ENCODE measurements at places on chromosomes 11 and 22. TPM values are rescaled to one million over a fixed set of nuclear protein-coding genes. Genes with fewer than 3 reads are reported as not detected.

- no peak overlapping the region for H3K27ac ChIP-seq
- DNase-seq: peak; percentile 10
- H3K36me3 ChIP-seq: peaks cover 4% of the 10 kb centered on the region
- no peaks in the 10 kb centered on the region for H3K27me3 ChIP-seq
- H3K4me3 ChIP-seq: peak overlapping the region; percentile 91
- peaks cover 47% of the 10 kb centered on the region for H3K4me1 ChIP-seq
These were observed 1.3 kb upstream of the NDUFC2 start for GRCh38 chr11:78080818-78081495.

The JAML gene
- 369 TPM for total RNA-seq

- no peak overlapping the region for H3K27ac ChIP-seq
- DNase-seq: no peak
- no peaks in the 10 kb centered on the region for H3K27me3 ChIP-seq
- peaks cover 34% of the 10 kb centered on the region for H3K4me1 ChIP-seq
- H3K36me3 ChIP-seq: peaks cover 1% of the 10 kb centered on the region
These were observed 77.2 kb upstream of the PPARA start for GRCh38 chr22:46072981-46073682.

The EED gene
- 57.2 TPM for total RNA-seq

DNA sequence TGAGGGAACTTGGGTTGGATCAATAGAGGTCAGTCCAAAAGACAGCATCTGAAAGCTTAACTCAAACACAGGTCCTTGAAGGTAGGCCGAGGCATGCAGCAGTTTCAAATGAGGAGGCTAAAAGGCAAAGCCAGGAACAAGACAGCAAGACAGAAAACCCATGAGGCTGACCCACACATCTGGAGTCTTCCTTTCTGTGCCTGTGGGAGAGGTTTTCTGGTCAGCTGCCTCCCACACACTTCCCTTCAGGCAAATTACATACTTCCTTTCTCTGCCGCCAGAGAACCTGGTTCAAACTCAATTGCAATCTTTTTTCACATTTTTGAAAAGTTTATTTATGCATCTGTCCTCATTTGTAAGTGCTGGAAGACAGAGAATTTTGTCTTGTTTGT, 29.8 kb upstream of the CRTAM start:
- no peaks in the 10 kb centered on the region for H3K27me3 ChIP-seq
- peak; percentile 18 for DNase-seq
- H3K4me1 ChIP-seq: peaks cover 53% of the 10 kb centered on the region
- peaks cover 4% of the 10 kb centered on the region for H3K36me3 ChIP-seq
- peak overlapping the region; percentile 43 for H3K4me3 ChIP-seq
- H3K27ac ChIP-seq: peak overlapping the region; percentile 54

- no peak overlapping the region for H3K27ac ChIP-seq
- no peak overlapping the region for H3K4me3 ChIP-seq
- H3K36me3 ChIP-seq: peaks cover 14% of the 10 kb centered on the region
These were observed 33.9 kb upstream of the CLTCL1 start for GRCh38 chr22:19325296-19325948.

- peaks cover 38% of the 10 kb centered on the region for H3K27me3 ChIP-seq
- no peak overlapping the region for H3K27ac ChIP-seq
- no peak for DNase-seq
- H3K36me3 ChIP-seq: no peaks in the 10 kb centered on the region
- H3K4me1 ChIP-seq: no peaks in the 10 kb centered on the region
- no peak overlapping the region for H3K4me3 ChIP-seq
These were observed 101.2 kb upstream of the RAG2 start for GRCh38 chr11:36699271-36699670.

DNA sequence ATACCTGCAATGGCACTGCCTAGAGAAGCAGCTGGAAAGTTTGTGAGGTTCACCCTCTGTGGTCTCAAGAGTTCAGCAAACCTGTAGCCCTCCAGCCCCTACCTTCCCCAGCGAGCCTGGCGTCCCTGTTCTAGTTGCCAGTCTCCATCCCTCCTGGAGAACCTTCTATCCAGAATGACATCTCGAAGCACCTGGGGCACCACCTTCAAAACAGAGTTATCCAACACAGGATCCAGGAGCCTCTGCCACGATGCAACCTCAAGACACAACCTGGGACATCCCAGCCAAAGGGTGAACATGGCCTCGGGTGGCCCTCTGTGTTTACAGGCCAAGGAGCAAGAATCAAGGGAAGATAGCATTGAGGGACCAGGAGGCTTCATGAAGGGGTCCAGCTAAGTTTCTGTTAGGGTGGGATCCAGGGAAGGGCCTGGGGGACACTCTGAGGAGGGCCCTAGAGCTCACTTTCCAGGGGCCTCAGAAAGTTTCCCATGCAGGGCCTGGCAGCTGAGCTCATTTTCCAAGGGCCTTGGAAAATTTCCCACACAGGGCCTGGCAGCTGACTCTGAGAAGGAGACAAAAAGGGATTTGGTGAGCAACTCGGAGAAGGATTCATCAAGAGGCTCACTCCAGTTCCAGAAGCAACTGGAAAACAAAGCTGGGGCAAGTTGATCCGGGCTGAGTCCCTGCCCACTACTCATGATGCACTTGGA, 36.9 kb upstream of the SYT13 start:
- no peak for DNase-seq
- peaks cover 2% of the 10 kb centered on the region for H3K36me3 ChIP-seq
- peaks cover 22% of the 10 kb centered on the region for H3K27me3 ChIP-seq
- no peak overlapping the region for H3K27ac ChIP-seq
- no peak overlapping the region for H3K4me3 ChIP-seq

The VSIG10L2 gene
- not detected for total RNA-seq

DNA sequence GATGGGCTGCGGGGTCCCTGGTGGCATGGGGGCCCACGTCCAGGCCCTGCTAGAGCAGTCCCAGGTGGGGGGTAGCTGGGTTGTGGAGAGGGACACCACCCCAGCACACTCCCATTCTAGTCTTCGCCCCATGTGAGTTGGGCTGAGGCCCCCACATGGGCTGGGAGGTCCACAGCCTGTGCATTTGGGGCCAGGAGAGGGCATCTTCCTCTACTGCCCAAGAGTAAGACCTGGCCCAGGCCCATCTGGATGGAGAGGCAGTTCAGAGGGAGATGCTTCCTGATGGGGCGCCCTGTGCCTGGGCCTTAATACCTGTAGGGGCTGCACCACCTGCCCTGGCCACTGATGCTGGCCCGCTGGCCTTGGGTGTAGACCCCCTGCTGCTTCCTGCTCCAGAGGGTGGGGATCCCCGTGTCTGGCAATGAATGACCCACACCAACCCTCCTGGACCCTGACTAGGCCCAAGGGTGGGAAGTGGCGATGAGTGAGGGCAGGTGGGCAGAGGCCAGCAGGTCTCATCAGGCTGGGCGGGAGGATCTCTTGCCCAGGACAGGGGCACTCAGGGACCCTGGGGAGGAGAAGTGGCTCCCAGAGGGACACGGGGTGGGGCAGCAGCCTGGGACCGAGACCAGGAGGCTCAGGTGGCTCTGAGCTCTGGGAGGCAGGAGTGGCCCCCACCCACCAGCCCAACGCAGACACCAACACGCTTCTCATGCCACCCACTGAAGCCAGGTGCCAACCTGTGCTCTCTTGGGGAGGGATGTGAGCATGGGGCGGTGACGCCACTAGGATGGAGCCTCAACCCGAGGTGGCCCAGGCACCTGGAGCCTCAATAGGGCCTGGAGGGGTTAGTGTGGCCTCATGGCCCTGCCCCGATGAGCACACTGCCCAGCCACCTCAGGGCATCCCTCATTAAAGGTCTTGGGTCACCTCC, 17.4 kb upstream of the GNB1L start:
- no peak overlapping the region for H3K27ac ChIP-seq
- no peaks in the 10 kb centered on the region for H3K4me1 ChIP-seq
- no peaks in the 10 kb centered on the region for H3K36me3 ChIP-seq
- no peak overlapping the region for H3K4me3 ChIP-seq

The C11orf16 gene
- not detected for total RNA-seq

GRCh38 chr11:67301313-67301921, 1.9 kb upstream of the SSH3 start:
- H3K4me3 ChIP-seq: no peak overlapping the region
- no peak overlapping the region for H3K27ac ChIP-seq
- no peak for DNase-seq

The SDHAF2 gene
- total RNA-seq: 36.6 TPM

GRCh38 chr11:61279934-61280659, 15.0 kb downstream of the VWCE start:
- no peak overlapping the region for H3K4me3 ChIP-seq
- no peak overlapping the region for H3K27ac ChIP-seq
- peaks cover 7% of the 10 kb centered on the region for H3K36me3 ChIP-seq
- no peaks in the 10 kb centered on the region for H3K4me1 ChIP-seq

DNA sequence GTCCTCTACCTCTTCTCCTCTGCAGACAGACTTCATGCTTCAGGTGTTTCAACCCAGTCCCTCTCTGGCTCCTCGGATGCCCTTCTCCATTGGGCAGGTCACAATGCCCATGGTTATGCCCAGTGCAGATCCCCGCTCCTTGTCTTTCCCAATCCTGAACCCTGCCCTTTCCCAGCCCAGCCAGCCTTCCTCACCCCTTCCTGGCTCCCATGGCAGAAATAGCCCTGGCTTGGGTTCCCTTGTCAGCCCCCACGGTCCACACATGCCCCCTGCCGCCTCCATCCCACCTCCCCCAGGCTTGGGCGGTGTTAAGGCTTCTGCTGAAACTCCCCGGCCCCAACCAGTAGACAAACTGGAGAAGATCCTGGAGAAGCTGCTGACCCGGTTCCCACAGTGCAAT, 9.3 kb upstream of the BACE1-AS start:
- peaks cover 7% of the 10 kb centered on the region for H3K36me3 ChIP-seq
- no peak overlapping the region for H3K27ac ChIP-seq
- peaks cover 11% of the 10 kb centered on the region for H3K4me1 ChIP-seq

DNA sequence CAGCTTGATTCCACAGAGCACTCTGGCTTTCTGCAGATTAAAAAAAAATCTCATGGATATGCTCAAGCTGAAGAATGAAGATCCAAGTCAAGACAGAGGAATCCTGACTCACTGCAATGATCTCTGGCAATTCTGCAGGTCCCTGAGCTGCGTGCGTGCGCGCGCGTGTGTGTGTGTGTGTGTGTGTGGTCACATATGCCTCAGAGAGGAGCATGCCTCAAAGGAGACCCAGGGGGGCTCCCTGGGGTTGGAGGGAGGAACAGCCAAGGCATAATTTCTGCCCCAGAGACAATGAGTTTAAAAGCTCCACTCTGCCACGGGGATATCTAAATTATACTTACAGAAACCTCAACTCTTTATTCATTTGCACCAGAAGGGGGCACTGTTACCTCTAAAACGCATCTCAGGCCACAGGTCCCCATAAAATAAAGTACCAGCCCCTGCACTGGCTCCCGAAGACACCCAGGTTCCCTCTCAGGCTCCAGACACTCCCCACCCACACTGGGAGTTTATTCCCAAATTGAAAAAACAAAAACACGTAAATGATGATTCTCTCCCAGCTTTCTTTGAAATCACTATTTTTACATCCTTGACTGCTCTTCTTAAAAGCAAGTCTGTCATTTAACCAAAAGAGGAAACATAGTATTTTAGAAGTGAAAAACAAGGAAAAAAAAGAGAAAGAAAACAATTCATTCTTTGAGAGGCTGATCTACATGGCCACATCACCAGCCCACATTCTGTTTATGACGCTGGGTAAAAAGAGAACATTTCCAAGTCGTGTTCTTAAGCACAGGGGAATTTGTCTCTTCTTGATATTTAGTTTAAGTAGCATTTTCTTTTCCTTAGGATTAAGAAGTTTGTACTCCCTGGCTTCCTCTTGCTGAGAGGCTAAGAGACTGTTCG, 401.0 kb downstream of the LARGE1 start:
- H3K4me1 ChIP-seq: no peaks in the 10 kb centered on the region
- no peak overlapping the region for H3K27ac ChIP-seq
- no peak overlapping the region for H3K4me3 ChIP-seq
- H3K36me3 ChIP-seq: peaks cover 2% of the 10 kb centered on the region

DNA sequence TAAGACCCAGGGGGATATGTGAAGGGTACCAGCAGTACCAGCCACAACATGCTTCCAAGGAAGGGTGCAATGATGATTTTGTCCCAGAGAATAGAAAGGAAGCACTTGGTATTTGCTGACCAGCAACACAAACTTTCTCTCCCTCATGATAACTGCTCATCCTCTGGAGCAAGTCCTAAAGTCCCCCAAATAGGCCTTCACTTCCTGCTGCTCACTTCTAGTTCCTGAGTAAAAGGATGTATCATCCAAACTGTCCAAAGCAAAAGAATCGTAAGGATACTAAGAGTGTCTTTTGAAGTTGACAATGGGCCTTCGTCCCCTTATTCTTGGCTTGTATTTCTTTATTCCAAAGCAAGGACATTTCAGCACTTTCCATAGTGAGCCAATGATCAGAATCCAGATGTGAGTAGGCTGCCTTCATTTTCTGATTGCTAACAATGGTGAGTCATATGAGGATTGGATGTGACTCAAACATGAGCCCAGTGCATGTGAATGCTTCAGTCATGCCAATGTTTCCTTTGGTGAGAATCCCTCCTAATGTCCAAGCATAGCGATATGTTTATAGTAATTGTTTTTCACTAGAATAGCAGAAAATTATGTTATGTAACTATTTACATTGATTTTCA, 243.4 kb upstream of the POU2AF2 start:
- H3K4me1 ChIP-seq: no peaks in the 10 kb centered on the region
- H3K36me3 ChIP-seq: no peaks in the 10 kb centered on the region
- no peaks in the 10 kb centered on the region for H3K27me3 ChIP-seq
- H3K4me3 ChIP-seq: no peak overlapping the region

- peaks cover under 1% of the 10 kb centered on the region for H3K4me1 ChIP-seq
- H3K27ac ChIP-seq: no peak overlapping the region
- no peaks in the 10 kb centered on the region for H3K36me3 ChIP-seq
These were observed 19.2 kb downstream of the MICALL1 start for GRCh38 chr22:37925330-37925729.

The GGT1 gene
- 47.6 TPM for total RNA-seq

The MEN1 gene
- total RNA-seq: 33.8 TPM

DNA sequence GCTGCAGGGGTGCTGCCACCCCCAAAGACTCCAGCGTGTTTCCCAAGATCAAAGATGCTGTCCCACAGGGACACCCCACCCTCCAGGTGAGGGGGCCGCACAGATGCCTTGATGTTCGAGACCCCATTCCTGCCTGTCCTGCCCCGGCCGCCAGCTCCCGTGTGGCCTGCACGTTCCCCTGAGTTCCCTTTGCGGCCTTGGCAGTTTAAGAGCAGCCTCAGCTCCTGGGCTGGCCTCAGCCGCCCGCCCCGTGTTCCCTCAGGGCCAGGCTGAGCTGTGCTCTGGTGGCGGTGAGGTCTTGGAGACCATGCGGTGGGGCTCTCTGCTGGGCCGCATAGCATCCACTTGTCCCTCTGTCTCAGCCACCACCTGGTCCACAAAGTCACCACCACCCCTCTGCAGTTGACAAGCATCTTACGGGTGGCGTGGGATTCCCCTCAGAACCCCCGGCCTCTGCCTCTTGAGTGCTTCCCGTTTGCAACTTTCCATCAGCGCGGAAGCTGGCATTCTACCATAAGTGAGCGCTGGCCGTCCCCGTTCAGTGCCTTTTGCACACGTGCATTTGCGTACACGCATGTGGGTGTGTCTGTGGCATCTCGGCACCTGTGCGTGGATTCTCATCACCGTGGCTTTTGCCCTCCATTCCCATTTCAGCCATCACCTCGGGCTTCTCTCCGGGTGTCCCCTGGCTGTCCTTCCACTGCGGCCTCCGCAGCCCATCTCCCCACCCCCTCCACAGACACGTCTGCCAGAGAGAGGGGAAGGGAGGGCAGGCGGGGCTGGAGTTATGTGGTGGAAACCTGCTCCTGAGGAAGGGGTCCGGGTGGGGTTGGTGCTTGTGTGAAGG, 35.9 kb downstream of the CTTN start:
- no peak overlapping the region for H3K27ac ChIP-seq
- H3K4me1 ChIP-seq: no peaks in the 10 kb centered on the region
- no peak overlapping the region for H3K4me3 ChIP-seq

The RNF141 gene
- total RNA-seq: 19.6 TPM

The MRGPRX3 gene
- total RNA-seq: not detected

GRCh38 chr11:111589886-111590499, 12.3 kb upstream of the SIK2 start:
- no peak overlapping the region for H3K27ac ChIP-seq
- DNase-seq: no peak
- H3K36me3 ChIP-seq: no peaks in the 10 kb centered on the region
- peaks cover 9% of the 10 kb centered on the region for H3K27me3 ChIP-seq

Measured in activated T-cell treated with anti-CD3 and anti-CD28 coated beads, Interleukin-2, amount 50 U/mL, for 72 hours (primary cell).